GM23338 (cell line): ENCODE measurements at places on chromosomes 7 and 10. TPM values are rescaled to one million over a fixed set of nuclear protein-coding genes. Genes with fewer than 3 reads are reported as not detected.

Gene NRP1
- total RNA-seq, result 3.5 and 3.9 TPM in 2 replicates

Gene GTPBP10
- total RNA-seq, result 15.1 and 20.5 TPM in 2 replicates

Gene BTAF1
- total RNA-seq, result 47.3 and 55.7 TPM in 2 replicates

Gene MACROH2A2
- 16.2 and 17.6 TPM in 2 replicates for total RNA-seq

GRCh38 chr7:81662531-81662930, 107.3 kb downstream of the HGF start:
- no peak for DNase-seq
- H3K36me3 ChIP-seq, result no peaks in the 10 kb centered on the region
- no peak overlapping the region for H3K27ac ChIP-seq
- H3K4me1 ChIP-seq, result peaks cover 52% of the 10 kb centered on the region
- H3K4me3 ChIP-seq, result no peak overlapping the region

DNA sequence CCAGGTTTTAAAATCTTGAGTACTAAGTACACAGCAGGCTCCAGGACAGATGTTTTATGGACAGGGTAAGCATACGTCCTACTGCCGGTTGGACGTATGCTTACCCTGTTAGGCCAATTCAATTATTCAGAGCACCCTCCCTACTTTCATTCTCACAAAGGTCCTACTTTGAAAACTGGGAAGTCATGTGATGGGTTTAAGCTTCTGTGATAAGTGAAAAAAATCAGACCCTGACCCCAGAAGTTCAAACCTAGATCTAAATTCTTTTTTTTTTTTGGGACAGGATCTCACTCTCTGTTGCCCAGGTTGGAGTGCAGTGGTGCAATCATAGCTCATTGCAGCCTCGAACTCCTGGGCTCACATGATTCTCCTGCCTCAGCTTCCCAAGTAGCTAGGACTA, 55.2 kb downstream of the HIPK2 start:
- H3K4me1 ChIP-seq, result no peaks in the 10 kb centered on the region; the same call in 1 of the 2 replicates
- H3K36me3 ChIP-seq, result no peaks in the 10 kb centered on the region
- H3K4me3 ChIP-seq, result no peak overlapping the region
- no peaks in the 10 kb centered on the region for H3K27me3 ChIP-seq
- DNase-seq, result no peak

DNA sequence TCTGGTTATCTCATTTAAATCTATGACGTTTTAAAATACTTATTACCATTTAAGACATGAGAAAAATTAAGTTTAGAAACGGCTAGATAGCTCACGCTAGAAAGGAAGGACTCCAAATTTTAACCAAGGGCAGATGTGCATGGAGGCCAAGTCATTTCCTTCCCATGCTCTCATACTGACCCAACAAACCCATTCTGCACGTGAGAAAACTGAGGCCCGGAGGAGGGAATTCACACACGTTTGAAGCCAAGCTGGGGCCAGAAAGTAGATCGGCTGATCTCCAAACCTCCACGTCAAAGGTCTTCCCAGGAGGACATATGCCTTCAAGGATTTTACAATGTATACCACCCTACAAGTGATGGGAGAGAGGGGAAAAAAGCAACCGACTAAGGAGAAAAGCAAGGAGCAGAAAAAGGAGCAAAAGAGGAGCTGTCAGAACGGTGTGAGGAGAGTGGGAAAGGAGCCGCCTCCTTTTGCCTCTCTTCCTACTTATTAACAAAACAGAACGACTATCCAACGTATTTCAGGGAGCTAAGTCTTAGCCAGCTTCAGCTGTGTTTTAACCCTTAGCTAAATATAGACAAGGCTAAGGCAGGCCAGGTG, 645 bp upstream of the SIRT1 start:
- no peaks in the 10 kb centered on the region for H3K27me3 ChIP-seq
- peak overlapping the region; percentile 94 for H3K4me3 ChIP-seq
- peaks cover 19% of the 10 kb centered on the region for H3K4me1 ChIP-seq
- peak overlapping the region; percentile 92 for H3K27ac ChIP-seq
- no peak for DNase-seq

DNA sequence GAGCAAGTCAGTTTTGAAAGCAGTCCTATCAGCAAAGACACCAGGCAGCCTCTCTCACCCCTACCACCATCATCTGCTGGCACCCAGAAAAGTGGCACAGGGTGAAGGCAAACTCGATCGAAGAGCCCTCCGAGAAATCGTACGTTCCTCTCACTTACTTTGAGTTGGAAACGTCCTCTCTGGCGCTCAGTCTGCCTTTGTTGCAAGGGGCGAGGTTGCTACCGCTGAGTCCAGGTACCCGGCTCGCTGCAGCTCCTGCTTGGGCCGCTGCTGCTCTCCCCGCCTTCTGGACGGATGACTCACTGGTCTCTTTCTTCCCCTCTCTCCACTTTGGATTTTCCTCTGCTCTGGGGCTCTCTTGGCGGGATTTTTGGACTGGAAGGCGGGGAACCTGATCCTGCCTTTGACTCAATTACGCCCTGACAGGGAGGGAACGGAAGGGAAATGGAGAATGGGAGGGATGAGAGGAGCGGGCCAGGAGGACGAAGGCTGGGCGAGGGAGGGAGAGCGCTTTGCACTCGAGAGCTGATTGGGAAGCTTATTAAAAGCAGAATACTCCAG, at the start of gene PTN:
Gene PTN (minus strand): TSS at position 453 of the 561 bp plus-strand sequence. CDS start 88,760 bp downstream, outside the sequence.
- no peak within 1 kb of the TSS for H3K27ac ChIP-seq
- H3K36me3 ChIP-seq, result no peaks in the 10 kb centered on the region
- H3K4me3 ChIP-seq, result peak within 1 kb of the TSS; percentile 65
- peak; percentile 82 for DNase-seq
- H3K27me3 ChIP-seq, result peaks cover 15% of the 10 kb centered on the region
- H3K4me1 ChIP-seq, result peaks cover 39% of the 10 kb centered on the region

DNA sequence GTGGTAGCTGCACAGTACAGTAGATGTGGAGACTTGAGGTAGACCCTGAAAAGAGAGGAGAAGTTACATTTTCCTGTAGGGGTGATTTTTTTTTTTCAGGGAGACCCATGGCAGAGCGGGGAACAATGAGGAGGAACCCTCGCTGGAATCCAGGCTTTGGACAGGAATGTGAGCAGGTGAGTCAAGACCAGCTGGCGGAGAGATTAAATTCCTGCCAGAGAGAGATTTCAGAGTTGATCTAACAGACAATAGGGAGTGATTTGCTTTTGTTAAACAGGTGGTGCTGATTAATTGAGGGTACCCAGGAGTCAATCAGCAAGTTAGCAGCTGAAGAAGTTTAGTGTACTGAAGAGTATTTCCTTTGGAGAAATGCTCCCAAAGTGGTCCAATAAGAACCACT, 41.6 kb upstream of the MINDY3 start:
- H3K4me1 ChIP-seq, result no peaks in the 10 kb centered on the region
- peak overlapping the region; percentile 12; the same call in 1 of the 2 replicates for H3K27ac ChIP-seq
- no peak overlapping the region for H3K4me3 ChIP-seq
- DNase-seq, result peak; percentile 76
- H3K36me3 ChIP-seq, result no peaks in the 10 kb centered on the region
- no peaks in the 10 kb centered on the region for H3K27me3 ChIP-seq

DNA sequence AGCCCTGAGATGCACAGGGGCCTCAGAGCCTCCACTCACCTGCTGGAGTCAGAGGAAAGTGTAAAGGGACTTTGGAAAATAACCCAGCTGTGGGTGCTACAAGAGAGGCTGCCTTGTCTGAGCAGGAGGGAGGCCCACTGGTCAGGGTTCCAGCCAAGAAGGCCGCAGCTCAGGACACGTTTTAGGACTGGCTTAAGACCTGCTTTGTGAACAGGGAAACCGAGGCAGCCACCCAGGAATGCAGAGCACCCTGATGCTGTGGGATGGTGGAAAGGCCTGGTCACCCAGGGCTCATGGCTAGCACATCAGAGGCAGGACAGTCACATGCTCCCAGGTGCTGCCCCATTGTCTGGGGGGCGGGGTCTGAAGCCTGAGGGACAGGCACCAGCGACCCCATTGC, 38.9 kb upstream of the CHST15 start:
- H3K4me3 ChIP-seq, result no peak overlapping the region
- no peaks in the 10 kb centered on the region for H3K4me1 ChIP-seq
- no peak for DNase-seq
- H3K27ac ChIP-seq, result no peak overlapping the region
- no peaks in the 10 kb centered on the region for H3K27me3 ChIP-seq

- DNase-seq, result no peak
- peaks cover 15% of the 10 kb centered on the region for H3K4me1 ChIP-seq
- no peak overlapping the region for H3K27ac ChIP-seq
- H3K27me3 ChIP-seq, result no peaks in the 10 kb centered on the region
- no peaks in the 10 kb centered on the region; the same call in 1 of the 2 replicates for H3K36me3 ChIP-seq
- H3K4me3 ChIP-seq, result no peak overlapping the region
Observed at GRCh38 chr7:101747879-101748345, 69.5 kb upstream of the CUX1 start.

GRCh38 chr7:93212881-93213280, 13.4 kb downstream of the HEPACAM2 start:
- no peak overlapping the region for H3K4me3 ChIP-seq
- H3K27ac ChIP-seq, result no peak overlapping the region
- no peak for DNase-seq
- H3K4me1 ChIP-seq, result no peaks in the 10 kb centered on the region

GRCh38 chr7:152313831-152314604, 121.8 kb downstream of the KMT2C start:
- no peaks in the 10 kb centered on the region for H3K27me3 ChIP-seq
- no peak overlapping the region for H3K27ac ChIP-seq
- no peaks in the 10 kb centered on the region for H3K4me1 ChIP-seq
- H3K4me3 ChIP-seq, result no peak overlapping the region

DNA sequence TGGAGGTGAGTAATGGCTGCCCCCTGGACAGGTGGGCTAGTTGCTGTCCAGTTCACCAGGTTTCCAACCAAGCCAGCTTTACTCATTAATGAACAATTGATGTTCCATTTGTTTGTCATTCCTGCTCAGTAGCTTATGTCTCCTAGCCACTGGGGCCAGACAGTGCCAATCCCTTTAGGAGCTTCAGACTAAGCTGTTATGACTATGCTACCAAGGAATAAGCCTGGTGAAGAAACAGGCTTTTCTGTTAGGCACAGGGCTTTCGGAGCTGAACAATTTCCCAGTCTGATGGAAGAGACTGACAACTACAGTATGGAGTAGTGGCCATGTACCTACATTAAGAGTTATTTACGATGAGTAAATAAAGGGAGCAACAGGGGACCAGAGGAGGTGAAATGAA, 2.1 kb upstream of the FMC1 start:
- no peaks in the 10 kb centered on the region for H3K36me3 ChIP-seq
- 0 out of 2 replicates have a peak, but pooled peaks cover 3% of the 10 kb centered on the region for H3K4me1 ChIP-seq
- no peaks in the 10 kb centered on the region for H3K27me3 ChIP-seq
- no peak overlapping the region for H3K4me3 ChIP-seq

- H3K4me3 ChIP-seq, result no peak overlapping the region
- H3K27ac ChIP-seq, result no peak overlapping the region
Observed at GRCh38 chr7:105028004-105028403, 14.0 kb downstream of the KMT2E start.

- no peak overlapping the region for H3K4me3 ChIP-seq
- H3K27ac ChIP-seq, result no peak overlapping the region
- no peaks in the 10 kb centered on the region for H3K27me3 ChIP-seq
- H3K4me1 ChIP-seq, result no peaks in the 10 kb centered on the region
- no peaks in the 10 kb centered on the region for H3K36me3 ChIP-seq
Observed at GRCh38 chr10:102791754-102792395, 45.3 kb downstream of the CYP17A1 start.

- H3K36me3 ChIP-seq, result no peaks in the 10 kb centered on the region
- DNase-seq, result no peak
- H3K27ac ChIP-seq, result no peak overlapping the region
- H3K4me1 ChIP-seq, result no peaks in the 10 kb centered on the region
Observed at GRCh38 chr10:86037096-86037495, 329.5 kb downstream of the GRID1 start.

GRCh38 chr7:134315679-134316538, 821 bp downstream of the SLC35B4 start:
- H3K36me3 ChIP-seq, result no peaks in the 10 kb centered on the region
- H3K4me3 ChIP-seq, result peak overlapping the region; percentile 73
- peaks cover 8% of the 10 kb centered on the region for H3K4me1 ChIP-seq
- H3K27me3 ChIP-seq, result no peaks in the 10 kb centered on the region
- peak; percentile 60 for DNase-seq

GRCh38 chr7:148963583-148964482, 64.5 kb downstream of the PDIA4 start:
- H3K27me3 ChIP-seq, result no peaks in the 10 kb centered on the region
- no peaks in the 10 kb centered on the region for H3K36me3 ChIP-seq
- DNase-seq, result peak; percentile 50
- H3K4me3 ChIP-seq, result 0 out of 2 replicates have a peak overlapping the region, but pooled peaks have one; percentile 16
- peak overlapping the region; percentile 26; the same call in 1 of the 2 replicates for H3K27ac ChIP-seq

DNA sequence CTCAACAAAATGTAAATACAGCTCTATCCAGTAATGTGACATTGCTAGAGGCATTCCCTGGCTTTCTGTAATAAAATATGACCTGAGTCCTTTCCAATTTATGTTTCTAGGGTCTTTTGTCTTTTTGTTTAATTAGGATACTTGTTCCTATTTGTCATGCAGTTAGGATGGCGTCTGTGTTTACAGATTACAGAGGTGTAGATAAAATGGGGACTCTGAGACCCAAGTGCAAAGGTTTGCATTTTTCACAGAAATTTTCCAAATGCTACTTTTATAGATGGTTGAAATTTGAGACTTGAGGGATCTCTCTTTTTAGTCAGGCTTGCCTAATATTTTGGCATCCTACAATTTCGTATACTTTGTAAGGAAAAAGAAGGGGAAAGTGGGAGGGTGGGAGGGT, 332.4 kb downstream of the PTEN start:
- no peaks in the 10 kb centered on the region for H3K4me1 ChIP-seq
- no peak overlapping the region for H3K27ac ChIP-seq
- no peak for DNase-seq
- H3K27me3 ChIP-seq, result no peaks in the 10 kb centered on the region

DNA sequence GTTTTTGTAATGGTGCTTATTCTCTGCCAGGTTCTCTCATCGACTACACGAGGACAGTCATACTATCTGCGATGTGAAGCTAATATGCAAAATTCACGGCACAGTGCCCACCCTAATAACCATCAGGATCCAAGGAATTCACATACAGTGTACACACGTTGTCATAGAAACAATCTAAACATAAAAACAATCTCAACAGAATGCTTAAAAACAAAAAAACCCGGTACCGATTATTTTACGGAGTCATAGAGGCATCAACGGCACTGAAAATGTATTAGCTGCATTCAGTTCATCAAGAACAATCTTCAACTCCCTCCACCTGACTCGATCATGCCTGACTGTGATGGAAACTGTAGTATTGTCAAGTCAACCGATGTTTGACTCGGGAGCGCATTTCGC, 628 bp downstream of the MRPS33 start:
- peak; percentile 25 for DNase-seq
- peak overlapping the region; percentile 85 for H3K4me3 ChIP-seq
- no peaks in the 10 kb centered on the region for H3K27me3 ChIP-seq

- DNase-seq, result no peak
- H3K27me3 ChIP-seq, result no peaks in the 10 kb centered on the region
- no peak overlapping the region for H3K27ac ChIP-seq
- no peaks in the 10 kb centered on the region for H3K36me3 ChIP-seq
Observed at GRCh38 chr7:147022056-147022455, 905.5 kb downstream of the CNTNAP2 start.

DNA sequence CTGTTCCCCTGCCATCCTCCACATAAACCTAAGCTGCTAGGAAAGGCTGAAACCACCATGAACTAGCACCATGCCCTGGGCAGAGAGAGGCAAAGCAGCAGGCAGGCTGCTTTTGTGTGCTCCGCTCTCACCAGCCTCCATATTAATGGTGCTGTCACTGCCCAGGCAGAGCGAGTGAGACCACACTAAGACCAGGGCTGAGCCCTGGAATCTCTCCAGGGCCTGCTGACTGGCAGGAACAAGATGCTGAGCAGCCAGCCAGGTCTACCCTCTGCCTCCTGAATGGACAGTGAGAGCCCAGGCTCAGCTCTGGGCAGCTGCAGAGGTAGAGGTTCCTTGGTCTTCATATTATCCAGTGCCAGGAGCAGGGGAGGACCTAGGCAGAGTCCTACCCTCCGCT, 1.6 kb upstream of the CRHR2 start:
- DNase-seq, result no peak
- peaks cover 15% of the 10 kb centered on the region; the same call in 1 of the 2 replicates for H3K4me1 ChIP-seq
- H3K36me3 ChIP-seq, result no peaks in the 10 kb centered on the region
- H3K27me3 ChIP-seq, result peaks cover 50% of the 10 kb centered on the region
- no peak overlapping the region for H3K27ac ChIP-seq
